ENCODE measurements at places on chromosomes 5 and 9. TPM values are rescaled to one million over a fixed set of nuclear protein-coding genes. Genes with fewer than 3 reads are reported as not detected.
A peak's percentile ranks its signal among the peaks of the same experiment; 100 is the strongest.

GRAMD2B gene
- total RNA-seq, result 72.4 TPM

PHF24 gene
- 0.30 TPM for total RNA-seq

SLC45A2 gene
- not detected for total RNA-seq

POLE3 gene
- 29.5 TPM for total RNA-seq

DNA sequence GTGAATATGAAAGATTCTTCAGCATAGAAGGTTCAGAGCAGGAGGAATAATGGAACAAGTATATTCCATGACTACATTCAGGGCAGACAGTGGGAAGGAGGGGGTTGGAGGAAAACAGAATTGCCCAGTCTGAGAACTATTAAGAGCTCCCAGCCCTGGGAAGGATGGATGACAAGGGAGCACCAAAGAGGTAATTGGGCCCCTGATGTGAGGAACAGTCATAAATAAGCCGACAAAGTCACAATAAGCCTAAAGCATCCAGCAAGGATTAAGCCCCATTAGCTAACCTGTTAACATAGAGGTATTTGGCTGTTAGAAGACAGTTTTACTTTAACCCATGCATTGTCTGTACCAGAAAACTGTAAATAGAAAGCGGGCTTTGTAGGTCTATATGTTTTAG, 348.7 kb upstream of the SEMA6A start:
- no peak for DNase-seq

- DNase-seq, result peak; percentile 41
Measured at GRCh38 chr5:93573354-93574351, 7.4 kb downstream of the NR2F1-AS1 start.

GRCh38 chr5:178465228-178465860, 124.8 kb downstream of the COL23A1 start:
- no peak for DNase-seq

DNA sequence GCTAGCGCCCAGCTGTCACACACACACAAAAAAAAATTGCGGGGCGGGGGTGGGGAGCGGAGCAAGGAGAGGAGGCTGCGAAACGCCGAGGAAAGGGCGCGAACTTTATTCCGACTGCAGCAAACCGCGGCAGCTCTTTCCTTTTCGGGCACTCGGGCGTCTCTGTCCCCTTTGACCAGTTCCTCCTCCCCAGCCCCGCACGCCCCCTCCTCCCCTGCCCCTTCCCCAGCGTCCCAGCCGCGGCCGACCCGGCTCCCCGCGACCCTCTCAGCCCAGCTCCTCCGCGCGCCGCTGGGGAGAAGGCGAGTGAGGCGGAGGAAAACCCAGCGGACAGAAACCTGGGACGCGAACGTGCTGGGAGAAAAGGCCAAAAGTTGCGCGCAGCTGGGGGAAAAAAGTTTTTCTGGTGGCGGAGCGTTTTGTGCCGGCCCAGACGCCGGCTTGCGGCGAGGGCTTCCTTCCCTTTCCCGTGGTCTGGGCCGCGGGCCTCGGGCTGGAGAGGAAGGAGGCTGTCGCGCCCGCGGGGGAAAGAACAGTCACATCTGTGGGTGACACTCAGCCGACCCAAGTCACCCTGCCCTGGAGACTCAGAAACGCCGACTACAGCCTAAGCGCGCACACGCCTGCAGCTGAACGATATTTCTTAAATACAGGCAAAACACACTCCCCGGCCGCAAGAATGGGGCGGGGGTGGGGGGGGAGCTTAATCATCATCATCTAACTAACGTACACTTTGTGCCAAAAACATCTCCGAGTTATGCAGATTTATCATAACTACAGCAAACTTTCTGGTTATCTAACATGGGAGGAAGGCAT, 1.1 kb upstream of the BNC2 start:
- no peak for DNase-seq

DNA sequence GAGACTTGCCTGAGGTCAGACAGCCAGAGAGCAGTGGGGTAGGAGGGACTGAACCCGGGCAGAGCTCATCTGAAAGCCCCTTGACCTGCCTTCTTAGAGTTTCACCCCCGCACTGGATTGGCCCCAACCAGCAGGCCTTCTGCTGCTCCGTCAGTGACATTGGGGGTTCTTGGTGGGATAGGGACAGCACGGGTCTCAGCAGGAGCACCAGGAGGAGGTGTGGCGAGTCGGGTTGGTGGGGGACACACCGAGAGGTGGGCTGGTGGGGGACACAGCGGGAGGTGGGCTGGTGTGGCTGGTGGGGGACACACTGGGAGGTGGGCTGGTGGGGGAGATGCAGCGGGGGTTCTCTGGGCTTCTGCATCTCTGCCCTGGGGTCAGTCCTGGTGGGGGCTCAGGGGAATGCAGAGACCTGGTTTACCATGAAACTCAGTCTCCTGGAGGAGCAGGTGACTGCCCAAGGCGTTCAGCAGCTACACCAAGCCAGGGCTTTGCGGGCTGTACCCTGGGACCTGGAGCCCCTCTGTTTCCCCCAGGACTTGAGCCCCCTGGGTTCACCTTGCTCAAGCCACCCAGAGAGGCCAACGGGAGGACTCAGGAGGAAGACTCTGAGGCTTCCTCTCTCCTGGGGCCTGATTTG, 28.1 kb upstream of the RNU6ATAC start:
- no peak for DNase-seq

DNA sequence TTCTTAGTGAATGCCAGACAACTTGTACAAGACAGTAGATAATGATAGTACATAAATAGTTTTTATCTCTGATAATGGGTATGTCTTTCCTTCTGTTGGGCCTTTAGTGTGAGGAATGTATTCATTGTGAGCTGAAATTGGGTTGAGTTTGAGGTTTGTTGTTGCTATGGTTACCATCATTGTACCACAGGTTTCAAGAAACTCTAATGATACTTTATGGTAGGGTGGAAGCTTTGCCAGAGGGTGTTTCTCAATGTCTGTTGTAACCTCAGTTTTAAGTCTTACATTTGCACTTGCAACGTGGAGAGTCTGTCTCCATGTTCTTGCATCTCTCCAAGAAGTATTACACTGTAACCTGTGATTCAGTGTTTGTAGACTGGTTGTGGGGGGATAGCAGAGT, 1550.1 kb downstream of the MAT2B start:
- no peak for DNase-seq
